CD4-positive, alpha-beta T cell treated with Interleukin-6 at 100 ng/mL for 8 hours (primary cell): ENCODE measurements at places on chromosomes 5 and 9.

DNA sequence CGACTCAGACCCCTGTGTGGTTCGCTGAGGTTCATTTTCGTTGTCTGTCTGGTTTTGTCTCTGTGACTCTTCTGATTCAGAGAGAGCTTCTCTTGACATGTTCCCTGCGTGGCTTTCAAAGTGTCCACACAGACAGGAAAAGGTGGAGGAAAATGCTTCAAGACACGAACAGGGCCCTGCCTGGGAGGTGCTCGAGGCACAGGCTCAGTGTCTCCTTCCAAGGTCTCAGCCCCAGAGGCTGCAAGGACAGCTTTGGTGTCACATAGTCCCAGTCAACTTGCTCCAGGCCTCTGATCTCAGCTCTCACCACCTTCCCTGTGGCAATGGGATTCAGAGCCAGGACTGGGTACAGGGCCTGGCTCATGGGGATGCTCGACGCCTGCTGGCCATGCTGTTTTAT, 51.6 kb upstream of the SARDH start:
- no peak for DNase-seq

DNA sequence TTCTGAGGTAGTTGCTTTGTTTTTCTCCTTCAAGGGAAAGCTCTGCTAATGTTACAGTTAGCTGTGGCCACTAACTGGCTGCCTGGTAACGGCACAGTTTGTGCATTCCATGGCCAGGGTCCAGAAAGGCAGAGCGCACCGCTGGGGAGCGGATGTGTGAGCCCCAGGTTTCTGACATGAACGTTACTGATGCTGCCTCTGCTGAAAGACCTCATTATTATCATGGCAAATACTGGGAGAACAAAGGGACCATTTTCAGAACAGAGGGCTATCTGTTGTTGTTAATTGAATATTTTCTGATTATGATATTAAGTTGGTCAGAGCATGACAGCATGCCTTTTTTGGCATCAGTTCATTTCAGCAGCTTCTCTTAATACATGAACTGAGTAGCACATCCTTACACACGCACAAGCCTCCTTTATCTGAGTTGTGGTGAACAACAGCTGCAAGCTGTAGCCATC, 134.1 kb downstream of the NUDT12 start:
- no peak for DNase-seq

- DNase-seq = no peak
These were observed 452.3 kb upstream of the PTGER4 start for GRCh38 chr5:40227366-40227765.

DNA sequence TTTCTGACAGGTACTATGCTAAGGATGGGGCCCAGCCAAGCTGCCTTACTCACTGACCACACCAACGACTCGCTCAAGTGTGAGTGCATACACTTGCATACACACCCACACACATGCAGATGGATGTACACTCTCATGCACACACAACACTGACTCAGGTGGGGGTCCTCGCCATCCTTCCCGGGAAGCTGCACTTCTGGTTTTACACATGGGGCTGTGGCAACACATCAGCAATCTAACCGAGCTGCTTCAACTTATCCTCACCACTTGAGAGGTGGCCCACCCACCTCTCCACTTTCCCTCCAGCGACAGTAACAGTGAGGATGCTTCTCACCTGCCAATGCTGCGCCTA, 67.2 kb upstream of the SLC25A51 start:
- no peak for DNase-seq

GRCh38 chr5:65871182-65871581, 55.2 kb upstream of the ERBIN start:
- no peak for DNase-seq

DNA sequence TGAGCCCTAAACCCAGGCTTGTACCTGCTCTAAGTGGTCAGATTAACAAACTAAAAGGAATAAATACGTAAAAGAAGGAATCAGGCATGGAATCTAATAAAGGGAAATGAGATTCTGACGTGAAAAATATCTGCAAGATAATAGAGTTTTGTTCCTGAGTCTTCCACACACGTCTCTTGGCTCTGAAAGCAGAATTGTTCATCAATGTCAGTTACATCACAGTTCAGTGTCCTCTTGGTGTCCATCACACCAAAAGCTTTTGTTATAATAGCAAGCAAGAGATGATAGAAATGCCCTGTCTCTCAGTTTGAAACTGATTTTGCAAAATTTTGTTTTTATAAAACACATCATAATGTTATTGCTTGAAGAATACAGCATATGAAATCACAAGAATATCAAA, 34.7 kb upstream of the NMUR2 start:
- DNase-seq = no peak

DNA sequence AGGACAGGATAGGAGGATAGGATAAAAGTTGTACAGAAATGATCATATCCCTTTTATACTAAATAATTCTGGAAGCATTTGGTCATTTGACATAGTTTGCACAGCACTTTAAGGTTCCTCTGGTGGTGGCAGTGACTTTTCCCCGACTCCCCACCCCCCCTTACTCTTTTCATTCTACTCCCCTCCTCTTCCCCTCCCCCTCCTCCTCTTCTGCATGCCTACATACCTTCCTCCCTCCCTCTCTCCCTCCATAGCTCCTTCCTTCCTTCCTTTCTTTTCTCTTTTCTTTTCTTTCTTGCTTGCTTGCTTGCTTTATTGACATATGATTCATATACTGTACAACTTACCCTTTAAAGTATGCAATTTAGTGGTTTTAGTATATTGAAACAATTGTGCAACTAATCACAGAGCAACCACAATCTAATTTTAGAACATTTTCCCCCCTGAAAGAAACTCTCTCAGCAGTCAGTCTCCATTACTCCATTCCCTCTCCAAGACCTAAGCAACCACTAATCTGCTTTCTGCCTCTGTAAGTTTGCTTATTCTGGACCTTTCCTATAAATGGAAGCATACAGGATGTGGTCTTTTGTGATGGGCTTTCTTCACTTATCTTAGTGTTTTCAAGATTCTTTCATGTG, 159.0 kb downstream of the HACD4 start:
- DNase-seq = no peak

- DNase-seq = no peak
These were observed 33.9 kb upstream of the TLE4 start for GRCh38 chr9:79537838-79538237.

DNA sequence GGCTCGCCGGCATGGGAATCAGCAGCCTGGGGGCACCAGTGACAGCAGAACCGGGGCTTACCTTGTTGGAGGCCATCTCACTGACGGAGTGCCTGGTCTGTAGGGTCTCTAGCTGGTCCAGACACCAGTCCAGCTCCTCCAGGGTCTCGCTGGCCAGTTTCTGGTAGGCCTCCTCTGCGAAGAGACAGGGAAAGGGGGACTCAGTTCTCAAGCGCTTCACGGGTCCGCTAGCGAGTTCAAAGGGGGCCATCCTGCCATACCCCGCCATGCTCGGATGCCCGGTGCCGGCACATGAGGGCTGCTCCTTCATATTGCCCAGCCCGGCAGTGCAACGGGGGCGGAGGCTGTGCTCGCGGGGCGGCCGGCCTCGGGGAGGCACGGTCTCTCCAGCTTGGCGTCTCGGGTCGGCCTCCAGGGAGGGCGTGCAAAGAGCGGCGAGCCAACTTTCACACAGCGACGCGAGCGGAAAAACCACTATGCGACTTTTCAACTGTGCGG, 456.0 kb downstream of the RAB3C start:
- DNase-seq = peak; percentile 9

DNA sequence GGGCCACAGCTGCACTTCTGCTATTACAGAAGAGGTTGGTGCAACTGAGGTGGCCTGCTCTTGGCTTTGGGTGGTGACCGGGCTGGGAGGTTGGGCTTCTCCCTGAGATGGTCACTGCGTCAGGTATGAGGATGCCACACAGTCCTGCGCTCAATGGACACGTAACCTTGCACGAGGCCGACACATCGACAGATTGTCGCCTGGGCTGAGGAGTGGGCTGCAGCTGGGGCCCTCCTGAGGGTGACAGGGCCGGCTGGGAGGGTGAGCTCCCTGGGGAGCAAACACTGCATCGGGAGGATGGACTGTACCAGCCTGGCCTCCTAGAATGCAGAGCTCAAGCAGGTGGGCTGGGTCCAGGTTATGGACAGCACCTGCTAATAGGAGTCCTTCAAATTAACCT, 261.1 kb upstream of the ADAMTS16 start:
- no peak for DNase-seq

- no peak for DNase-seq
These were observed 38.4 kb upstream of the CLPTM1L start for GRCh38 chr5:1383344-1383743.

DNA sequence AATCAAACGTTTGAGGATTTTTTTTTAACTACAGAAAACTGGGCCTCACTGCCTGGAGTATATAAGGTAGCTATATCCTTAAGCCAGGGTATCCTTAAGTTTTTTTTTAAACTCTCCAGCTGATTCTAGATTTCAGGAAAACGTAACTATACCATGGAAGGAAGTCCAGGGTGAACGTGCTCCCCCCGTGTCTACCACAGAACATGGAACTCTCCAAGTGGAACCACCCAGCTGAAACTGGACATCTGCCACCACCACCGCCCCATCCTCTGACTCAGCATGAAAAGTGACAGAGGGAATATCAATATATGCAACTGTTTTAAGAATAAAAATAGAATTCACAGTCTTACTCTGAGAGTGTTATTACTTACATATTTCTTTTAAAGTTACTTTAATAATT, 61.3 kb downstream of the DROSHA start:
- DNase-seq = no peak

- no peak for DNase-seq
These were observed 32.1 kb downstream of the WNK2 start for GRCh38 chr9:93216073-93216365.
